ENCODE measurements at places on chromosomes 1 and 21.

DNA sequence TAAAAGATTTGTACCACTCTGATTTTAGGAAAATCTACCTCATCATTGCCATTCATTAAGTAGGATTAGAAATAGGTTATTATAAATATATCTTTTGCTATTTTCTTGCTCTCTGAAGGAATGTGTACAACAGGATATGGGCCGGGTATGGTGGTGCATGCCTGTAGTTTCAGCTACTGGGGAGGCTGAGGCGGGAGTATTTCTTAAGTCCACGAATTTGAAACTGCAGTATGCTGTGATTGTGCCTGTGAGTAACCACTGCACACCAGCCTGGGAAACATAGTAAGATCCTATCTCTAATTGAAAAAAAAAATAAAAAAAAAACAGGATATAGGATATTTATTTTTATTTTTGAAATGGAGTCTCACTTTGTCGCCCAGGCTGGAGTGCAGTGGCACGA, 50.0 kb downstream of the CLIC4 start:
- no peak for DNase-seq

DNA sequence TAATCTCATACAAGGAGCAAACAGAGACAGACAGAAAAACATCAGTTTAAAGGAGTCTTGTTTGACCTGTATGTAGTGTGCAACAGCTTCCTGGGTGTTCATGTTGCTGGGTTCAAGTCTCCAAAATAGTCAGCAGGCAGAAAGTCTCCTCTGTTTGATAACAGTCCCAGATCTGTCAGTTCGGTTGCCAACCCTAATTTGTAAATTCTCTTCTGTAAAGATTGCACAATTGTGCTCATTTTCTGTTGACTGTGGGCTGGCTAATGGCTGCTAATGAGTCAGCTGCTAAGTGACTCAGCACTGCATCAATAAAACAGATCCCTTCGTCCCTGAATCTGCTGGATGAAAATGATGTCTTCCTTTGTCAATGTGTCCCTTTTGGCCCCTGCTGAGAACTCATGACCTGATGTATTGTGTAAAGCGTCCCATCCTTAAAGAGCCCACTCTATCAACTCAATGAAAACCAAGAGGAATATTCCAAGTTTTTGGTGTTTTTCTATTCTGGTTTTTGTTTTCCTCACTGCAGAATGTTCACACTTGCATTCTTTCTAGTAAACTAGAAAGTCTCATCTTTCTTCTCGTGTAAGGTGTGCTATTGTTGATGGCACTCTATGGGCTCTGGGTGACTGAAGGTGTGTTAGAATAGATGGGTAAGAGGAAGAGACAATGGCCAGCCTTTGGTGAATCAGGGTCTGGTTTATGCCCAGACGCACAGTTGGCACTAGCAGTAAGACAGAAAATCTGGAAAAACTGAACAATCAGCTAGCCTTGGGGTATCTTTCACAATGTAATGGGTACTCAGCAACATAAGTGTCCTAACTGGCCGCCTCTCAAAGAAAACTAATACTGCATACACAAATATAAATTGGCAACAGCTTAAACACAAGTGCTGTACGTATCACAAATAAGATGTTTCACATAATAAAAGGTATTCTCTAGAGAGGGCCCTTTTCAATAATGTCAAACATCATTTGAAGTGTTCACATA, 75.1 kb upstream of the SIPA1L2 start:
- no peak for DNase-seq

GRCh38 chr1:201791051-201791778, 37.7 kb upstream of the IPO9 start:
- no peak for DNase-seq

DNA sequence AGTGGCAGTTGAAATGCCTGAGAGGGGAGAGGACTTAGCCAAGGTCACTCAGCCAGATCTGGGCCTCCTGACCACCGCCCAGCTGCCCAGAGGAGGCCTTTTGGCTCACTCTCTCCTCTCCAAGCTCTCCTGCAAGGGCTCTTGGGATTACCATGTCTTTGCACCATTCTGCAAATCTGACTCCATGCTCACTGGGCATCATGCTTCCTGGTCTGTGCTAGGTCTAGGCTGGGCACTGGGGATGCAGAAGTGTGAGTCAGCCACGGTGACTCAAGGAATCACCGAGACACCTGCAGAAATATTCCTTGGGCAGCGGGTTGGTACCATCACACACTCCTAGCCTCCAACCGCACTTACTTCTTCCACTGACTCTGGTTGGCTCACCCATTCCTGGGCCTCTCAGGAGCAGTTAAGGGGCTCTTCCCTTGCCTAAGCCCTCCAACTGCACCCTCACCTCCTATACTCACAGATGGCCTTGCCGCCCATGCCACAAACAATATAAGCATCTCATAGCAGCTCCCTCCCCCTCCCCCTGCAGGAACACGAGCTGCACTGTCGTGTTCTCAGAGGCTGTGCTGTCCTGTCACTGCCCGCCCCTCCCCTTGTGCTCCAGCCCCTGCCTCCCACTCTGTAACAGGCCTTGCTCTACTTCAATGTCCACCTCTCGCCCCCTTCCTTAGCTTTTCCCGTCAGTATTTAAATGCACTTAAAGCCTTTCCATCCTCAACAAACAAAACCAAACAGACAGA, 34.8 kb downstream of the CDCP2 start:
- DNase-seq = no peak

DNA sequence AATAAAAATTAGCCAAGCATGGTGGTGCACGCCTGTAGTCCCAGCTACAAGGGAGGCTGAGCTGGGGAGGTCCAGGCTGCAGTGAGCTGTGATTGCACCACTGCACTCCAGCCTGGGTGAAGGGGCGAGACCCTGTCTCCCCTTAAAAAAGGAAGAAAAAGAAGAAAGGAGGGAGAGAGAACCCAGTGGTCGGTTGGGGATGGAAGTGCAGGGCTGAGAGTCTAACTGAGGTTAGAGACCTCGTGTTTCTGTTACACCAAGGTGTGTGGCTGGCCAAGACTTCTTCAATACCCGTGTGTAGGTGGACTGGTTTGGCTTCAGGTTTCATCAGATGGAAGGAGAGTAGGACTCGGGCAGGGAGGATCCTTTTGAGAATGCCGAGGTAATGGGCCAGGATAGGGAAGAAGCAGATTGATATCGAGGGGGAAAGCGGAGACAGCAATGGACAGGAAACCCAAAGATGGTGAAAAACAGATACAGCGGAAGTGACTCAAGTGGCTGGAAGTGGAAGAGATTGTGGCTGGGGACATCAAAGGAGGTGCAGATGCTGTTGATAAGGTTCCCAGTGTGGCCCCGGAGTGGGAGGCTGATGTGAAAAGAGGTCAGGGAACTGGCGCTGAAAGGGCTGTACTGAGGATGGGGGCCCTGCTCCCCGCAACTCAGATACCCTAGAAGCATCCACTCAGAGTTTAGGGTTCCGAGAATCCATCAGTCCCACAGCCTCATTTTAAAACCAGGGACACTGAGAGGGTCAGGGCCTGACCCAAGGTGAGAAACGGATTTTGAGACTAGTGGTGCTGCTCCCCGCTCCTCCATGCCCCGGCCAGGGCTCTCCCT, 681 bp upstream of the UBXN10 start:
- peak; percentile 78 for DNase-seq

DNA sequence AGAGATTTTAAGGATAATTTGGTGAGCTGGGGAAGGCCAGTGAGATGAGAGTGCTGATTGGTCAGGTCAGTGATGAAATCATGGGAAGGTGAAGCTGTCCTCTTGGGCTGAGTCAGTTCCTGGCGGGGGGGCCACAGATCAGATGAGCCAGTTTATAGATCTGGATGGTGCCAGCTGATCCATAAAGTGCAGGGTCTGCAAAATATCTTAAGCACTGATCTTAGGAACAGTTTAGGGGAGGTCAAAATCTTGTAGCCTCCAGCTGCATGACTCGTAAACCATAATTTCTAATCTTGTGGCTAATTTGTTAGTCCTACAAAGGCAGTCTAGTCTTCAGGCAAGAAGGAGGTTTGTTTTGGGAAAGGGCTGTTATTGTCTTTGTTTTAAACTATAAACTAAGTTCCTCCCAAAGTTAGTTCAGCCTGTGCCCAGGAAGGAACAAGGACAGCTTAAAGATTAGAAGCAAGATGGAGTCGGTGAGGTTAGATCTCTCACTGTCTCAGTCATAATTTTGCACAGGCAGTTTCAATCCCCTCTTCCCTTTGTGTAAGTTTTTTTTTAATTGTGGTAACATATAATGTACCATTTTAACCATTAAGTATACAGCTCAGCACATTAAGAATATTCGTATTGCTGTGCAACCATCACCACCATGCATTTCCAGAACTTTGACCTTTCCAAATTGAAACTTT, 39.4 kb downstream of the PTAFR start:
- no peak for DNase-seq

DNA sequence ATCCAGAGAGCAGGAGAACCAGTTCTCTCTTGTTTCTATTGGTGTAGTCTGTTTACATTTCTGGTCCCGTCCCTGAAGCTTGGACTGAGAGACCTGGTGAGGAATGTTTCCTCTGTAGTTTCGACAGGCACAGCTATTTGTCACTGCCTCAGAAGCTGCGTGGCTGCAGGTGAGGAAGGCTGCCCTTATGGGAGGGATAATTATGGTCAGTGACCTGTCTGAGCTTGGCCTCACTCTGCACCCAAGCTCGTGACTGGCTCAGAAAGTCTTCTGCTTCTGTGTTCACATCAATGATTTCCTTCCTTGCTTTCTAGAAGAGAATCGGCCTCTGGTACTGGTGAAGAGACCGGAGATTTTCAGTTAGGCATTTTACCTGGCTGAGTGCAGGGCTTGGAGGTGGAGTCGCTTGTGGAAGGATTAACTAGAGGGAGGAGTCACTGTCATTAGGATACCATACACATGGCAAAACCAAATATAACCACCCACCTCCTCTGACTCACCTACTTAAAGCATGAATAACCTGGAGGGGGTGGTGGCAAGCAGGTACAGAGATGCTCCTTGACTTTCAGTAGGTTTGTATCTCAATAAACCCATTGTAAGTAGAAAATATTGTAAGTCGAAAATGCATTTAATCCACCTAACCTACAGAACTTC, 19.9 kb upstream of the WDR26 start:
- no peak for DNase-seq

- no peak for DNase-seq
Measured at GRCh38 chr1:177897998-177898654, 71.7 kb downstream of the SEC16B start.

DNA sequence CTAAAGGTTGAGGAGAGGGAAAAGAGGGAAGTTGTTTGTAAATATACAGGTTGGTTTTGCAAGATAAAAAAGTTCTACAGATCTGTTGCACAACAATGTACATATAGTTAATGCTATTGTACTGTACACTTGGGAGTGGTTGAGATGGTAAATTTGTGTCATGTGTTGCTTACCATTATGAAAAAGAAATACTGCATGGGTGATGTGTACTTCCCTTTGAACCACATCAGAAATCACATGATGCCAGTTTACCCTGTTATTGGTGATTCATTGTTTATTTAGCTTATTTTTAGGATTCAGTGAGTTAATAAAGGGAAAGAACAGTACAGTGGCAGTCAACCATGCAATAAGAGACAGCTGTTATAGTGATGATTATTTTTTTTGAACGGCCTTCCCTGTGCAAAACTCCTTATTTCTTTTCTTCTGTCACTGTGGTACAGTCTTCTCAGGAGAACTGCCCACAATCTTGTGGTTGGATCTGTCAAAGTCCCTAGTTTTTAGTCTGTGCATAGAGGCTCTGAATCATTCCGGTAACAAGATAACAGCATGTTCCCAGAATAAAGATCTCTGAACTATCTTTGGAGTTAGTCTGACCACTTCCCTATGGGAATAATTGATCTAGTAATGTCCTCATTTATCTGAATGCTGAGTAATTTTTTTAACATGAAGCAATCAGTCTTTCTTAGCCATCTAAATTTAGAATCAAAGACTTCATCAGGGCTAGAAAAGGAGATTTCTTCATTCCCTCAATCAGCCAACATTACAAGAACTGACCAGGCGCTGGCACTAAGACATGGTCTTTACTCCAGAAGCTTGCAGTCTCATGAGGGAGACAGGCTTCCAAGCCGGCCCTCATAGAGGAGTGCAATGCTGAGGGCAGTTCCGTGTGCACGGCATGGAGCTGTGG, 84.2 kb downstream of the SH3GLB1 start:
- no peak for DNase-seq

DNA sequence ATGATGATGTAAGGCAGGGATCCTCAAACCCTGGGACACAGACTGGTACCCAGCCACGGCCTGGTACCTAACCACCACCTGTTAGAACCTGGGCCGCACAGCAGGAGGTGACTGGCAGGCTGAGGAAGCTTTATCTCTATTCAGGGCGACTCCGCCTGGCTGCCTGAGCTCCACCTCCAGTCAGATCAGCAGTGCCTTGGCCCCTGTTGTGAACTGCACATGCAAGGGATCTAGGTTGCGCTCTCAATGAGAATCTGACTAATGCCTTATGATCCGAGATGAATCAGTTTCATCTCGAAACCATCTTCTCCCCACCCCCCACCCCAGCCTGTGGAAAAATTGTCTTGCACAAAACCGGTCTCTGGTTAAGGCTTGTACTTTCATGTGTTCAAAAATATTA, 4.2 kb downstream of the RNPC3 start:
- DNase-seq = peak; percentile 73

- DNase-seq = no peak
Measured at GRCh38 chr1:27804791-27805190, 25.8 kb upstream of the PPP1R8 start.

GRCh38 chr21:36097427-36098181, 27.8 kb downstream of the CBR1 start:
- no peak for DNase-seq

- DNase-seq = no peak
Measured at GRCh38 chr1:201488830-201489589, 17.9 kb downstream of the CSRP1 start.

DNA sequence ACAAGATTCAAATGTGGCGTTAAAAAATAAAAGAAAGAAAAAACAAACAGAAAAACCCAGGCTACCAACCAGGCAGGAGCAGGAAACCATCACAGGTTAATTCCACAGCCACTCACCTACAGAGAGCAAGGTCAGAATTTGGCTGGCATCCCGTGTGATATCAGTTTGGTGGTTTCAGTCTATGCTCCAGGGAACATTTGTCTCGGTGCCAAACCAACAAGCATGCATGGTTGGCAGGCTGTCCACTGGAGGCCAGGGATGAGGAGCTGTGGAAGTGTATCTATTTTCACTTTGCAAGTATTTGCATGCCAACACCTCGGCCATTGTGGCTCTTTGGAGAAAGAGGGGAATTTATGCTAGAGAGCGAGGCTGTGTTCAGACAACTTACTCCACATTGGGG, 53.1 kb upstream of the PROX1 start:
- DNase-seq = no peak

GRCh38 chr1:237799762-237800474, 90.8 kb downstream of the ZP4 start:
- DNase-seq = peak; percentile 56

GRCh38 chr21:31371715-31372470, 27.8 kb upstream of the TIAM1 start:
- no peak for DNase-seq

- no peak for DNase-seq
Measured at GRCh38 chr1:157347506-157347905, 204.8 kb downstream of the FCRL5 start.

DNA sequence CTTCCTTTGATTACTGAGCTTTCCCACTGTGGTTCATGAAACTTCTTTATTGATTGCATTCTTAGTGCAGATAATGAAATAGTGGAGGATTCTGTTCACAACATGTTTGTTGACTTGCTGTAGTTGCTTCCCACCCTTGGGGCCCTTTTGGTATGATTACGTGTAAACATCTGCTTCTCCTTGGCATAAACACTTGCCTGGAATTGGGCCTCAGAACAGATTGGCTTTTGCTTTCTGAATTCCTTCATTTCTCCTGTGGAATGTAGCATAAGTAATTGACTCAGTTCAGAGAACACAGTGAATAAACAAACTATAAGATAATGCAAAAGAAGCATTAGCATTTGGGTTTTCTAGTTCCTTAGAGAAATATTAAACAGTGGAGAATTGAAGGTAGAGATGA, 59.5 kb upstream of the LAMC2 start:
- DNase-seq = no peak

- no peak for DNase-seq
Measured at GRCh38 chr1:33057095-33057494, 20.4 kb upstream of the AK2 start.
